ENCODE measurements at places on chromosomes 2 and 18. TPM values are rescaled to one million over a fixed set of nuclear protein-coding genes. Genes with fewer than 3 reads are reported as not detected.

Gene DOK6
- total RNA-seq: 6.3 TPM

Gene ALS2
- total RNA-seq: 34.5 TPM

Gene ATP8B1
- 5.0 TPM for total RNA-seq

Gene SERPINB5
- not detected for total RNA-seq

Gene CIB4
- total RNA-seq: not detected

Gene RIT2
- total RNA-seq: not detected

Gene ARL4C
- total RNA-seq: 2.5 TPM

GRCh38 chr2:11559066-11559785 is 25.4 kb downstream of the GREB1 start:
- DNase-seq: no peak

DNA sequence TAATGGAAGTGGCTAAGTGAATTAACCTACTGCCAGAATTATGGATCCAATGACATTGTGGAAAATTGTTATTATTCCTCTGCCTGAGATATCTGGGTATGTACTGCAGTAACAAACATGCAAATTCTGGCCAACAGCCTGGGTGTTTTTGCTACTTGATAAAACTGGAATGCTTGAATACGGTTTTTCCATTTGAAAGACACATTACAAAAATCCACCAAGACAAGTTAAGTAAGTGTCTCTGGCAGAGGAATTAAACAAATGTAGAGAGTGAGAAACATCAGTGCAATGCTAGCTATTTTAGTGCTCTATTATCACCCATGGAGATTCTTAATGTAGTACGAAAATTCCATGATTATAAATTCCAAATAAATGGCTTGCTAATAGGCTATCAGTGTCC is 312.4 kb upstream of the MEIS1 start:
- DNase-seq: no peak

DNA sequence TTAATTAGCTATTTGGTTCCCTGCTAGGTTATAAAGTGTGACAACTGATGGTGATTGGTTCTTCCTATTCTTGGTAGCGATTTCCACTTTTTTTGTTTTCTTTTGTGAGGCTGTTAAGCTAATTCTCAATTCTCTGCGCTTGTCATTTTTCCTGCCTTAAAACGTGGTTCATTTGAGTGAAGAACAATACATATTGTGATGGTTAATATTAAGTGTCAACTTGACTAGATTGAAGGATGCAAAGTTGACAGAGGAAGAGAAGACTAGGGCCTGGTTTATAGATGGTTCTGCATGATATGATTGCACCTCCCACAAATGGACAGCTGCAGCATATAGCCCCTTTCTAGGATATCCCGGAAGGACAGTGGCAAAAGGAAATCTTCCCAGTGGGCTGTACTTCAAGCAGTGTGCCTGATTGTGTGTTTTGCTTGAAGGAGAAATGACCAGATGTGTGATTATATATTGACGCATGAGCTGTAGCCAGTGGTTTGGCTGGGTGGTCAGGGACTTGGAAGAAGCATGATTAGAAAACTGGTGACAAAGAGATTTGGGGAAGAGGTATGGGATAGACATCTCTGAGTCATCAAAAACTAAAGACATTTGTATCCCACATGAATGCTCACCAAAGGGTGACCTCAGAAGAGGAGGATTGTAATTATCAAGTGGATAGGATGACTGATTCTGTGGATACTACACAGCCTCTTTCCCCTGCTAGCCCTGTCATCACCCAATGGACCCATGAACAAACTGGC is 39.4 kb upstream of the ZNF804A start:
- DNase-seq: no peak

DNA sequence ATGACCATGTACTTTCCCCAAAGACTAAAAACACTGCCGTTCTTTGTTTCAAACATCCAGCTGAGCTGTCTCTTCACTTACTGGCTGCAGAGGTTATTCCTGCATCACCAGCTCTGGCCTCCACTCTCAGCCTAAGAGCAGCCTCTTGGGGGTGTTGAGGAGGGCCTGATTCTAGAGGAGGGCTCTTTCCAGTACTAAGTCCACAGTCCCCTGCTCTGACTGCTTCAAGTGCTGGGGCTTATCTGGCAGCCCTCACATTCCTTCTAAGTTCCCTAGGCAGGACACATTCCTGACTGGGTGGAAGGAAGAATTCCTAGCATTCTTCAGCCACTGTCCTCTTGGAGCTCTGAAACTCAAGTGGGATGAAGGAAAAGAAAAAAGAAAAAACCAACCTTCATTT is 32.9 kb upstream of the EHBP1 start:
- no peak for DNase-seq

All from Right ventricle myocardium inferior (tissue), 1 donor.